ENCODE measurements at places on chromosomes 7 and 10. TPM values are rescaled to one million over a fixed set of nuclear protein-coding genes. Genes with fewer than 3 reads are reported as not detected.
A peak's percentile ranks its signal among the peaks of the same experiment; 100 is the strongest.

- no peak for DNase-seq
Observed at GRCh38 chr7:145016068-145016467, 180.2 kb upstream of the TPK1 start.

DNA sequence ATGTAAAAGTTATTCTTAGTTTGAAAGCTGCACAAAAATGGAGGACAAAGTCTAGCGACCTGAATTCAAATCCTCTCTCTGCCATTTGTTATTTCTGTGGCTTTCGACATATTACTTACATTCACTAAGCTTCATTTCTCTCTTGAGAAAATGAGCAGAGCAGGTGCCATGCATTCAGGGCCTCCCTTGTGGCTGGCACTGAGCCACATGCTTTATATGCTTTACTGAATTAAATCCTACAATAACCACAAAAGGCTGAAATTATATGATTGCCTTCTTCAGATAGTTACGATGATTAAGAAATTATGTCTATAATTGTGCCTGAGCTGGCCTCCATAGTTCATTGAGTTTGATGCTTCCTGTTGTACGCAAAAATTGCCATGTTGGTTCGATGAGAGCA lies 98.7 kb downstream of the NPSR1 start:
- no peak for DNase-seq

GRCh38 chr10:132916421-132916841 lies 25.9 kb downstream of the CFAP46 start:
- DNase-seq, result no peak

GRCh38 chr10:18097524-18097923 lies 42.7 kb upstream of the CACNB2 start:
- DNase-seq, result no peak

- DNase-seq, result no peak
Observed at GRCh38 chr10:57102236-57102635, 741.2 kb upstream of the ZWINT start.

GRCh38 chr10:29623797-29624196 lies 11.0 kb downstream of the SVIL start:
- no peak for DNase-seq

DNA sequence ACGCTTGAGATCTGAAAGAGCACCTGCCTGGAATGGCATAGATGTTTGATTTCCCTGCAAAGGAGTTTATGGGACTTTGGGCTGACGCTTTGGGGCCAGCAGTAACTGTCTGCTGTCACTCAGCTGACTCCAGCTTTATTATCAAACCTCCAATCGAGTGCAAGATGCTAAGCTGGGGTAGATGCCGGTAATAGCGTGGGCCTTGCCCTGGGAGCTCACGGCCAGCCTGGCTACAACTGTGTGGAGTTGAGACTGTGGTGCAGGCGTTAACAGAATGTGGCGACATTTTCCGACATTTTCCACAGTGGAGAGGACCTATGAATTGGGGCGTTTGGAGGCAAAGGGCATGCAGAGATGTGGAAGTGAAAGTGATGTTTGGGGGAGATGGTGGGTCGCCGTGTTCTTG lies 1.3 kb downstream of the CHST12 start:
- no peak for DNase-seq

GRCh38 chr7:20545016-20545415 lies 70.5 kb upstream of the ABCB5 start:
- no peak for DNase-seq

DNA sequence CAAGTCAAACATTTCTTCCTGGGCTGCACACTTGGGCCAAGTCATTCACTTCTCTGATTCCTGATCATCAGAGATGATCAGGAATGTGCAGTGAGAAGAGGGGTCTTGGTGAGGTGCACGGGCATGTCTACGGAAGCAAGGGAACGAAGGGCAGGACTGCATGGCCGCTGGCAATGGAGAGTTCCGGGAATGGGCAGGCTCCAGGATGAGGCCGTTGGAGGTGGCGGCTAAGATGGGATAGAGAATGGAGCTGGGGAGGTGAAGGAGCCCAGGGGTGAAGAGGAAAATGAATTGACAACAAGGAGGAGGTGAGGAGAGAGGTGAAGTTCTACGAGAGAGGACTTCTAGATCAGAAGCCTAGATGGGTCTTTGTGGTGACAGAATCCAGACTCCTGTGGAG lies 260.0 kb downstream of the GRID1 start:
- DNase-seq, result no peak

DNA sequence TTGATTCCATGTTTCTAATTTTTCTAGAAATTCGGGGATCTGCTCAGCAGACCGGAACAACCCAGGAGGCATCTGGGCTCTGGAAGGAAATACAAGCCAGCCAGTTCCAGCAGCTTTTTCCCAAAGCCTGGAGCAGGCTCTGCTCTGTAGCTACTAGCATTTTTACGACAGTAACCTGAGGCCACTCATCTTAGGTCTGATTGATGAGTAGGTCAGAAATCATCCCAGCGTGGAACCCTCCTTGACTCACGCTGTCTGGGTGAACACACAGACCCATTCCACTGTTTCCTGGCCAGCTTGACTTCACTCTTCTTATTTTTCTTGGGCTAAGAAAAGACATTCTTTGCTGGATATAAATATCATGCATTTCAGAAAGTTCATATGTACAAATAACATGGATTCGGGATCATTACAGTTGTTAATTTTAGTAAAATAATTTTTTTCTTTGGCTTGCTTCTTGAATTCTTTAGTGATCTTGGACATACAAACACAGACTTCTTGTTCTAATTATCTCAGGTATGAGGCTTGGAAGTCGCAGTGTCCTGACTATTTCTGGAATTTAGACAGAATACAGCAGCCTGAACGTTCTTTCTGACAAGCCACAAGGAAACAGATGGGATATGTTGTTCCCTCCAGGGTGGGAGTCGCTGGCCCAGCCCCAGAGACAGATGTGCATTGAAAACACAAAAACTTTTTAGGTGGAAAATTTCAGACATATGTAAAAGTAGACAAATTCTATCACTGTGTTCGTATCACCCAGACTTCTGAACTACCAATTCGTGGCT lies 54.6 kb upstream of the PITRM1 start:
- no peak for DNase-seq

DNA sequence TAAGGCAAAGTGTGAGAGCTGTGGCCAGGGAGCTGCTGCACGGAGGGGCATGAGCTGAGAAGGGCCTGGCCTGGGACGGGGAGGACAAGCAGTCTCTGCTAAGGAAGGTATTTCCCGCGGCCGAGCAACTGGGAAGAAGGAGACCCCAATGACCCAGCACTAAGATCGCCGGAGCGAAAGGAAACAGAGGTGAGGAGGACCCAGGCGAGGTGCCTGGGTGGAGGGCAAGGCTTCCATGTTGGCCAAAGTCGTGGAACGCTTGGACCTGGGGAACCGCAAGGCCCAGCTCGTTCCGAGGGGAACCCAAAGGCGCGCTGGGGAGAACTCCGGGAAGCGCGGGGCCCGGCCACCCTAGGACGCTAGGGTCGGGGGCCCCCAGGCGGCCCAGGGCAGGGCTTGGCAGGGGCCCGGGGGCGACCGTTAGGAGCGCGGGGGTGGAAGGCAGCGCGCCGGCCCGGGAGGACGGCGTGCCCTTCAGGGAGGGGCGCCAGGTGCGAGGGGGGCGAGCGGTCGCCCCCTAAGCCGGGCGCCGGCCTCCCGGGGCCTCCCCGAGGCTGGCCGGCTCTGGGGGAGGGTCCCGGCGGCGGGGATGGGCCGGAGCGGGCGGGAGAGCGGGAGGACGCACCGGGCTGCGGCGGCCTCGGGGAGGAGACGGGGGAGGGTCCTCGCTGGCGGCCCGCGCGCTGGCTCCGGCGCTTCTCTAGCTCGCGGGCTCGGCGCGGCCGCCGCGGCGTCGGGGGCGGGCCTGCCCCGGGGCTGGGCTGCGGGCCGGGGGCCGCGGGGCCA lies 545 bp downstream of the GIGYF1 start:
- no peak for DNase-seq

GRCh38 chr7:101553018-101553770 lies 75.9 kb downstream of the MYL10 start:
- DNase-seq, result peak; percentile 41

DNA sequence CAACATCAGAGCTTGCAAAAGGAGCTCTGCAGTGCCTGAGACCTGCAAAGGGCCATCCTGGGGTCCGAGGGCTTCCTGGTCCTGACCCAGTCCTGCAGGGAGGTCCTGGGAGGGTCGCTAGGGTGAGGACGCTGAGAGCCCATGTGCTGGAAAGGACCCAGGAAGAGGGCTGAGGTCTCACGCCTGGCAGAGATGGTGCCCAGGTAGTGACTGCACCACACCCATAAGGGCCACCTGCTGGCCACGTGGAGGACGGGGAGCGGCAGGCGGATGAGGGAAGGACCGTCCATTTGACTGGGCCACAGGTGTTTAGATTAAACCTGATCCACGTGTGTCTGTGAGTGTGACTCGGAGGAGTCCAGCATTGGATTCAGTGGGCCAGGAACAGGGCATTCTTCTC lies 392.8 kb downstream of the DNAJB6 start:
- no peak for DNase-seq

DNA sequence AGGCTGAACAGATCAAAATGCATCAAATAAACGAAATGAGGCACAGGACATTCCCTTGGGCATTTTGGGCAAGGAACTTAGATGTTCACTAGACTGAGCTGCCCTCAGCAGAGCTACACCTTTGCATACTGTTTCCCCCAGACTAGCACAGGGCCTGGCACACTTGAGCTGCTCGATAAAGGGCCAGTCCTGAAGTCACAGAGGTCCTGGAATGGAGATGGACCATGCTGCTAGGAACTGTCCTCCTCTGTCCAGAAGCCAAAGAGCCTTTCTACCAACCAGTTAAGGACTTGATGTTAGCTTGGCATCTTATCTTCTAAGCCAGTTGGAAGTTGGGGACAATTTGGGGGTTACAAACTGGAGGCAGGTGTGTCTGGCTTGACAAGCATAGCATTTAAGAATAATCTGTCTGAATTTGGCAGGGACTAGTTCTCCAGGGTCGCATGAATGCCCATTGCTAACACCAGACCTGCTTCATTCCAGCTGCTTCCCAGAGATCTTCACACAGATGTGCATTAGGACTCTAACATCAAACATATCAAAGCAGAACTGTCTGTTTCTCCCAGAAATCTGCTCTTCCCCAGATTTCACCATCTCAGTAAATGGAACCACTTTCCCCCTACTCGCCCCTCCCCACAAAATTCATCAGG lies 152.2 kb upstream of the PDE1C start:
- DNase-seq, result no peak

DNA sequence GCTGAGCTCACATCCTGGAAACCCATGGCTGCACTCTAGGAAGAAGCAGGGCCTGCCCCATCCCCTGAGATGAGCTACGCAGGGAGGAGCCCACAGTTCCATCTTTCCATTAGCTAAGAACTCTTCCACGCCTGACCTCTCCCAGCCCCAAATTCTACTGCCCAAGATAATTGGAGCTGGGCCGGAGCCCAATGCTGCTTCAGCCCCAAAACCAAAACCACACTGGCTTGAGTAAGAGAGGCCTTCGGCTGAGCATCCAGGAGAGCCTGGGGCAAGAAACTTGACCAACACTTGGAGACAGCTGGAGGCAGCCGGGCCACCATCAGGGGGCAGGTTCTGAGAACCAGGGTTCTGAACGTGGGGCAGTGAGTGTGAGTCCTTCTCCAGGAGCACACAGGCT lies 116.1 kb upstream of the ZMIZ1 start:
- peak; percentile 77 for DNase-seq

DNA sequence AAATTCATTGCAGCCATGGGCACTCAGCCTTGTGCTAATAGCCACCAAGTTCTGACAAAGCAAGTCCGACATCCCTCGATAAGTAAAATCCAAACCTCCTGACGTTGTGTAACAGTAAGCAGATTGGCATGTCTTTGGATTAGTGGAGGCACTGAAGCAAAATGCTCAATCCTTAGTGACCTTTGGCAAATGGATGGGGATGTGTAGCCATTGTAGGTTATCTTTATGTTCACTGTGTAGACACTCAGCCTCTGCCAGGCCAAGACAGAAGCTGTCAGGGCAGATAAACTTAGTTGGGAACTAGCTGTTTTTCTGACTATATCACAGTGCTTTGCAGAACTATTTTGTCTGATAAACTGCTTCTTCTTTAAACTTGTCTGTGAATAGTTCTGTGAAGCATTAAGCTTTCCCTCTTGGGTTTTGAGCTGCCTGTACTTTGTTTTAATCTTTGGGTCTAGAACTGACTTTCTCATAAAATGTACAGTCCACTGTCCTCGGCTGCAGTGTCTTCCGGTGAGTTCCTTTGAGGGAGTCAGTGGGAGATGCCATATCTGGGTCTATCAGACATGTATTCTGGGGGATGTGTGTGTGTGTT lies 220.8 kb downstream of the LRMDA start:
- no peak for DNase-seq

- no peak for DNase-seq
Observed at GRCh38 chr10:1631282-1631681, 106.0 kb downstream of the ADARB2 start.

- DNase-seq, result peak; percentile 31
Observed at GRCh38 chr10:132875435-132875834, 66.9 kb downstream of the CFAP46 start.

GRCh38 chr10:5616836-5617235 lies 49.6 kb downstream of the ASB13 start:
- no peak for DNase-seq

Gene NODAL
- not detected for polyA plus RNA-seq

Gene TMEM130
- polyA plus RNA-seq, result 43.6 TPM

Gene ZNF239
- 0.50 TPM for polyA plus RNA-seq

Gene GPNMB
- 175 TPM for polyA plus RNA-seq

Gene VAX1
- not detected for polyA plus RNA-seq

Gene RBM20
- polyA plus RNA-seq, result 2.9 TPM

Gene RAMP3
- polyA plus RNA-seq, result 14.7 TPM

Gene H2AZ2
- 102 TPM for polyA plus RNA-seq
